Karpas-422 (cell line): ENCODE measurements at places on chromosomes 7 and 10.

GRCh38 chr10:395665-396064 is 260.4 kb downstream of the ZMYND11 start:
- no peaks in the 10 kb centered on the region for H3K4me1 ChIP-seq
- no peak overlapping the region for H3K4me3 ChIP-seq
- no peaks in the 10 kb centered on the region for H3K27me3 ChIP-seq
- H3K27ac ChIP-seq: no peak overlapping the region
- H3K36me3 ChIP-seq: no peaks in the 10 kb centered on the region
- no peak for DNase-seq

- H3K27ac ChIP-seq: no peak overlapping the region
Observed at GRCh38 chr10:47340608-47341170, 7.5 kb upstream of the RBP3 start.

- H3K27ac ChIP-seq: no peak overlapping the region
- H3K4me1 ChIP-seq: no peaks in the 10 kb centered on the region
- no peak overlapping the region for H3K4me3 ChIP-seq
- H3K36me3 ChIP-seq: no peaks in the 10 kb centered on the region
- no peak for DNase-seq
- no peaks in the 10 kb centered on the region for H3K27me3 ChIP-seq
Observed at GRCh38 chr7:40455485-40455884, 320.7 kb downstream of the SUGCT start.

- no peaks in the 10 kb centered on the region for H3K27me3 ChIP-seq
- H3K36me3 ChIP-seq: no peaks in the 10 kb centered on the region
- DNase-seq: no peak
- no peaks in the 10 kb centered on the region for H3K4me1 ChIP-seq
- no peak overlapping the region for H3K4me3 ChIP-seq
Observed at GRCh38 chr10:10526846-10527245, 490.8 kb upstream of the CELF2 start.

- no peaks in the 10 kb centered on the region for H3K36me3 ChIP-seq
- H3K4me3 ChIP-seq: no peak overlapping the region
- H3K27me3 ChIP-seq: no peaks in the 10 kb centered on the region
- H3K4me1 ChIP-seq: no peaks in the 10 kb centered on the region
- no peak for DNase-seq
Observed at GRCh38 chr7:20607216-20607615, 8.3 kb upstream of the ABCB5 start.

DNA sequence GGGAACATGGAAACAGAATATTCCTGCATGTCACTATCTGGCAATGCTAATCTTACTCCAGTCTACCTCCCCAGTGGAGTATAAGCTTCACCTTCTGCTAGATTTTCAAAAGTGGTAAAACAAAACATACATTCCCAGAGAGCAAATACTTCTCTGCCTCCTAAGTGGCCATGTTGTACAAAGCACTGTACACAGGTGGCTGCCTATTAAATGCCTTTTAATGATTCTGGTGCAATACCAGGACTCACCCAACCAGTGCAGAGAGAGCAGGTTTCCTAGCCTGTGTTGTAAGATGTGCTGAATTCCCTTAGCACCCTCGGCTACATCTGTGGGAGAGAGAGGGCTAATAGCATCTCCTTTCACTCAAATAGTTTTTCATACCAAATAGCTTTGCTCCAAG is 684.3 kb upstream of the NRP1 start:
- H3K4me3 ChIP-seq: no peak overlapping the region
- no peak for DNase-seq
- H3K4me1 ChIP-seq: no peaks in the 10 kb centered on the region
- H3K27ac ChIP-seq: no peak overlapping the region

- H3K36me3 ChIP-seq: no peaks in the 10 kb centered on the region
- no peaks in the 10 kb centered on the region for H3K27me3 ChIP-seq
- no peak overlapping the region for H3K27ac ChIP-seq
- peaks cover 45% of the 10 kb centered on the region for H3K4me1 ChIP-seq
Observed at GRCh38 chr10:11243425-11244222, 226.0 kb downstream of the CELF2 start.

GRCh38 chr7:111329367-111330234 is 232.7 kb downstream of the IMMP2L start:
- no peaks in the 10 kb centered on the region for H3K4me1 ChIP-seq
- no peaks in the 10 kb centered on the region for H3K27me3 ChIP-seq
- H3K27ac ChIP-seq: no peak overlapping the region
- H3K4me3 ChIP-seq: no peak overlapping the region

DNA sequence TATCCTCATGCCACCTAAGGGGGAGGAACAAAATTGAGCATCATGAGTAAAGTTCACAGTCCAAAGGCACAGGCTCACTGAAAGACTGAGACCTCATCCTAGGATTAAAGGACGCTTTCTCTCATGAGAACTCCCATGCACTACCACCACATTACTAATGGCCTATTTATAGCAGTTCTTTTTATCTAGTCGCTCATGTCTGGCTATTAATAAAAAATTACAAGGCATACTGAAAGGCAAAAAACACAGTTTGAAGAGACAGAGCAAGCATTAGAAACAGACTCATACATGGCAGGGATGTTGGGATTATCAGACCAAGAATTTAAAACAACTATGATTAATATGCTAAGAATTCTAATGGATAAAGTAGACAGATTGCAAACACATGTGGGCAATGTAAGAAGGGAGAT is 46.0 kb upstream of the CDK13 start:
- no peak for DNase-seq
- no peaks in the 10 kb centered on the region for H3K36me3 ChIP-seq
- H3K4me1 ChIP-seq: no peaks in the 10 kb centered on the region
- H3K4me3 ChIP-seq: no peak overlapping the region
- no peaks in the 10 kb centered on the region for H3K27me3 ChIP-seq

DNA sequence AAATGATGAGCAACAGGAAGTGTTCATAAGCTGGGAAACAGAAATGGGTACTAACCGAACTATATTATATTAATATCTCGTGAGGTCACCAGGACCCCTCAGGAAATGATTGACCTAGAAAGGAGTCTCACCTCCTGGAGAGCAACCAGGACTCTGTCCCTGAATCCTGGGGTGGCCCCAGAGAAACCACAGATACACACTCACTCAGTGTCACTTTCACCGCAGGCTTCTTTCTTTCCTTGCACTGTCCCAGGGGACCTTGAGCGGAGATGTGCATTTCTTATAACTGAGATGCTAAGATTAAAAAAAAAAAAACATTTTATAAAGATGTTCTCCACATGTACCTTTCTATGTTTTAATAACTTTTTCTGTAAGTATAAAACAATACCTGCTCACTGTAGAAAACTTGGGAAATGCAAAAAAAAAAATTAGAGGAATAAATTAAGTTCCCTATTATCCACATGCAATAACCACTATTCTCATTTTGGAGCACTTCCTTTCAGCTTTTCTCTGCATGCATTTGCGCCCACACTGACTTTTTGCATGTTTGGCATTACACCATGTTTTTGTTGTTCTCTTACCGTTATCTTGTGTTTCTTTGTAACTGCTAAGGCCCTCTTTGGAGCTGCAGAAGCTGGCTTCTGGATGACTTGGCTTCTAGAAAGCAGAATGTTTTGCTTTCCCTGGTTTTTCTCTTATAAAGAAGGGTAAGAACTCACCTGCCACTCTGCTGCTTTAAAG is 15.0 kb downstream of the NOD1 start:
- DNase-seq: peak; percentile 52
- peaks cover 37% of the 10 kb centered on the region for H3K4me1 ChIP-seq
- no peaks in the 10 kb centered on the region for H3K27me3 ChIP-seq

DNA sequence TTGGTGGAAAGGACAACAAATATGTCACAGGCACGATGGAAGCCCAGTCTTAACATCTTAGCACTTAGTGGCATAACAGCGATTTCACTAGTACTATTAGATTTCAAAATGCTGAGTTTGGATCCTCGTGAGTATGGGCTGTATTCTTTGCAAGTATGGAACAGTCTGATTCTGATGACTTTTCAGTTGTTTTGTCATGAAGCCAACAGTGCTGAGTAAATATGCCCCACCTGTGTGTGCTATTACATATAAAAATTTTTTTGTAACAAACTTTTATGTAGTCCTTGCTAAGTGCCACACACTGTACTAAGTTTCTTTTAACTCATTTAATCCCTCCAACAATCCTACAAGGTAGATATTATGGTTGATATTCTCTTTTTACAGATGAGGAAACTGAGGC is 30.8 kb downstream of the MTURN start:
- no peak for DNase-seq
- no peaks in the 10 kb centered on the region for H3K27me3 ChIP-seq
- peaks cover 64% of the 10 kb centered on the region for H3K4me1 ChIP-seq
- no peak overlapping the region for H3K4me3 ChIP-seq
- peak overlapping the region; percentile 91 for H3K27ac ChIP-seq

DNA sequence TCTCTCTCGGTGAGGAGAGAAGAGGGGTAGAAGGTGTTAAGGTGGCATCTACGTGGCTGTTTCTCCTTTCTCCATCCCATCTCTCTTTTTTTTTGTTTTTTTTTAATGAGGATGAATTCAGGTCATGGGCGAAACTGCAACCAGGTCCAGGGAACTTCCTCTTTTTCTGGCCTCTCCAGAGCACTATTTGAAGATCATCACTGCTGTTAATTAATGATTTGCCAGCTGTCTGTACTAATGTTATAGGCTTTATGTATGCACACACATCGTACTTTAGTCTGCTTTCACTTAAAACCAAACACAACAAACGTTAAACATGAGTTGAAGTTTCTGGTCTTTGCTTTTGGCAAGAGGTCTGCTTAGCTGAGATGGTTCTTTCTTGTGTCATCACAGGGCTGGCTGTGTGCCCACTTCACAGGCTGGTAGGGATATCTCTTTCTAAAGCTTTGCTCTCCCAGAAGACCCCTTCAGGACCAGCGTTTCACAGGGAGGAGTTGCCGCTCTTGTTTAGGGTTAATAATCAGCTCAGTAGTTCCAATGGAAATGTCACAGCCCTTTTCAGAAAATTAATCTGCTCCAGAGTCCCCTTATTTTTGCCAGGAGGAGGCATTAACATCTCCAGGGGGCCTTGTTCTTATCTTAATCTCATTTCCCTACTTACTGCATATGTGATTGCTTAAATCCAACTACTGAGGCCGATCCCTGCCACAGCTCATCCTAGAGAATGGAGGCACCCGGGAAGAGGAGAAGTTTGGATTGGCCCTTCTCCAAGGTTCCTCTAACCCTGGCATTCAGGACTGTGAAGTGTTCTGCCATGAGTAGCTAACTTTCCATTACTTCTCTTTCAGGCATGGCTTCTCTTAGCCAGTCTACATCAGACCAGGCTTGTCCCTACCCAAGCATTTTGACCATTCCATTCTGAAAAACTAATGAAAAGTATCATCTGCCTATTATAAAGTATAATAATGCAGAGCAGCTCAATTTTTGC is 273.9 kb upstream of the NFE2L3 start:
- H3K4me1 ChIP-seq: peaks cover 39% of the 10 kb centered on the region
- peak; percentile 77 for DNase-seq
- H3K27ac ChIP-seq: peak overlapping the region; percentile 86
- no peaks in the 10 kb centered on the region for H3K36me3 ChIP-seq
- peak overlapping the region; percentile 28 for H3K4me3 ChIP-seq

DNA sequence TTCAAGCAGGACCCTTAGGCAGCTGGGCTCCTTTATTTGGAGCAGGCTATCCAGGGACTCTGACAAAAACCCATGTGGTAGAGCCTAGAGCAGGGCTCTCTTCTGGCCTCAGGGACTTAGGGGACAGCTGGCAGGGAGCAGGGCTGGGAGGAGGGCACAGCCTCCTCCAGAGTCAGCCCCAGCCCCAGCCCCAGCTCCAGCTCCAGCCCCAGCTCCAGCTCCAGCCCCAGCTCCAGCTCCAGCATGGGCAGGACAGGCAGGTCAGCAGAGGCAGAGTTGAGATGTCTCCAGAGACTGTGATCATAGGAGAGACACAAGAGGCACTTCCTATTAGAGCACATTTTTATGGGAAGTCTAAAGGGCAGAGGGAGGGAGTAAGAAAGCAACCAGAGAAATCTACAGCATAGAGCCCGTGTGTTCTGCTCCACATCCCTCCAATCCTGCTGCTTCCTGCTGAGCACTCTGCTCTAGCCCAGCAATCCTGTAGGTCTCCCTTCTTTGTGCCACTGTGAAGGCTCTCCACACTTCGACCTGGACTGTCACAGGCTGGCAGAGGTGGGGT is 13.3 kb upstream of the C10orf53 start:
- H3K27ac ChIP-seq: no peak overlapping the region
- no peak overlapping the region for H3K4me3 ChIP-seq
- H3K27me3 ChIP-seq: no peaks in the 10 kb centered on the region
- no peaks in the 10 kb centered on the region for H3K36me3 ChIP-seq

GRCh38 chr10:63030536-63030935 is 102.6 kb upstream of the NRBF2 start:
- no peaks in the 10 kb centered on the region for H3K4me1 ChIP-seq
- H3K27ac ChIP-seq: no peak overlapping the region
- no peak overlapping the region for H3K4me3 ChIP-seq
- no peaks in the 10 kb centered on the region for H3K27me3 ChIP-seq
- no peaks in the 10 kb centered on the region for H3K36me3 ChIP-seq
- no peak for DNase-seq

DNA sequence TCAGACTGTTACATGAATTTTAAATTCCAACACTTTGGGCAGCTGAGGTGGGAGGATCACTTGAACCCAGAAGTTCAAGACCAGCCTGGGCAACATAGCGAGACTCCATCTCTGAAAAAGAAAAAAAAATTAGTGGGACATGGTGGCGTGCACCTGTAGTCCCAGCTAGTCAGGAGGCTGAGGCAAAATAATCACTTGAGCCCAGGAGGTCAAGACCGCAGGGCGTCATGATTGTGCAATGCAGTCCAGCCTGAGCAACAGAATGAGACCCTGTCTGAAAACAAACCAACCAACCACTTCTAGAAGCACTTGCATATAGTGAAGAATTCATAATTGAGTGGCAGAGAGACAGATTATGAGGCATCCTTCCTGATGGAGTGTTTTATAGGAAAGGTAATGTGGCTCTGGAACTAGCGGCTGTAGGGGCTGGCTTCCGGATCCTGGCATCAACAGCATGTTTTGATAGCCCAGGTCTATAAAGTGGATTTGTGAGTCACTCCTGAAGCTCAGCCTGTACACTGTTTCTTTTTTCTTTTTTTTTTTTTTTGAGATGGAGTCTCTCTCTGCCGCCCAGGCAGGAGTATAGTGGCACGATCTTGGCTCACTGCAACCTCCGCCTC is 40.3 kb upstream of the RSBN1L start:
- H3K27me3 ChIP-seq: no peaks in the 10 kb centered on the region
- no peaks in the 10 kb centered on the region for H3K36me3 ChIP-seq
- no peak overlapping the region for H3K4me3 ChIP-seq
- peaks cover 4% of the 10 kb centered on the region; the same call in 1 of the 2 replicates for H3K4me1 ChIP-seq
- no peak overlapping the region for H3K27ac ChIP-seq

DNA sequence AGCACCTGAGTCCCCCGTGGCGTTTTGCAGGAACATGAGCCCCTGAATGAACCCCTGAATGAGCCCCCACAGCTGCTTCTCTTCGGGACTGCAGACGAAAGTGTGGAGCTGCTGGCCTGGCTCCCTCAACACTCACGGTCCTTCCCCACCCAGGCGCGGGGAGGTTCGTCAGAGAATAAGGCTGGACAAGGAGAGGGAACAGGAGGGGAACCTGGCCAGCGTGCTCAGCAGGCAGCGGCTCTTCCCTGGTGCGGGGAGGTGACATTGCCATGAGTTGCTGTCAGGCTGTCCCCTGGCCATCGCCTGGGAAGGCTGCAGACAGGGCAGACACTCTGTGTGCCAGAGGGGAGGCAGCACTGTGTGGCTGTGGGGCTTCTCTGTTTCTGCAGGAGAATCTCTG is 80.9 kb upstream of the SHH start:
- H3K4me3 ChIP-seq: no peak overlapping the region
- no peaks in the 10 kb centered on the region for H3K36me3 ChIP-seq
- no peak for DNase-seq
